ENCODE measurements at places on chromosomes 7 and 10.
A peak's percentile ranks its signal among the peaks of the same experiment; 100 is the strongest.

DNA sequence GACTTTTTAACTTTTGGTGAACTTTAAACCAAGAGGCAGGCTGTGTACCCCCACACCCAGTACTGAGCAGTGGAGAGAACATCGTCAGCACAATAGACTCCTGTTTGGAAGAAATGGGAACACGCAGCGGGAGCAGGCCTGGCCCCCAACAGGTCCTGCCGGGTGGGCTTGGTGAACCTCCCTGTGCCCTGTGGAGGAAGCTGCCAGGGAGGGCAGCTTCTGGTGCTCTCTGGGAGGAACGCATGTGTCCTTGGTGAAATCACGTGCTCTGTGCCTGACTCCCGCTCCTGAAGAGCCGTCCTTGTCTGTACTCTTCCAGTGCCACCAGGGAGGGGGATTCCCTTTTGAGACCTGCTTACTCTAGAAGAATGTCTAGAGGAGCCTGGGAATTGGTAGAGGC is 31.6 kb downstream of the CHAT start:
- no peaks in the 10 kb centered on the region for H3K4me1 ChIP-seq
- no peak overlapping the region for H3K27ac ChIP-seq
- DNase-seq = peak; percentile 7
- no peak overlapping the region for H3K4me3 ChIP-seq
- H3K36me3 ChIP-seq = no peaks in the 10 kb centered on the region

DNA sequence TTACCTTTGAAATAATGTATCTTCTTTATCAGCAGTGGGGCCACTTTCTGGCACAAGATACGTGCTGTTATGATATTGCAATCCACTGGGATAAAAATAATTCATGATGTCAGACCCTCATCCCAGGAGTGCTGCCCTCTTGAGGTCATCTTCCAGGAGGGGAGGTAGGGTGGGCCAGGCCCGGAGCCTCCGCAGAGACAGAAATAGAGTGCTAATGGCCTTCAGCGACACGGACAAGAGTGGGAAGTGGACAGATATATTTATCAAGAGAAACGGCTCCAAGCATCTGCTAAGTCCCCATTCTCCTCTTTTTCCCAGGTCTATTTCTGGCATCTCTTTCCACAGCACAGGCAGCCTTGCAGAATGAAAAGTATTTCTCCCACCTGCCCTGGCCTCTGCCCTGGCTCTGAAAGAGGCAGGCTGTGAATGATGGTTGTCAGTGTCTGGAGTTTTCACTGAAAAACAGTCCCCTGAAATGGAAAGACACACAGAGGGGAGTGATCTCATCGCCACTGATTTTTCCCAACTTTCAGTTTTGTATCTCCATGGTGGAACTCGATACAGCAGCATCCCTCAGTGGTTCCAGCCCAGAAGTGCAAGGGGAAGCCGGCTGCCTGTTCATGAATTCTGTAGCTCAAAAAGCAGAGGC is 251.7 kb upstream of the MYO3A start:
- no peak overlapping the region for H3K4me3 ChIP-seq
- no peaks in the 10 kb centered on the region for H3K4me1 ChIP-seq
- DNase-seq = no peak

- peaks cover 5% of the 10 kb centered on the region for H3K4me1 ChIP-seq
- no peak overlapping the region for H3K4me3 ChIP-seq
- no peak overlapping the region for H3K27ac ChIP-seq
- H3K27me3 ChIP-seq = no peaks in the 10 kb centered on the region
These were observed 28.7 kb downstream of the CHST15 start for GRCh38 chr10:124064676-124065075.

DNA sequence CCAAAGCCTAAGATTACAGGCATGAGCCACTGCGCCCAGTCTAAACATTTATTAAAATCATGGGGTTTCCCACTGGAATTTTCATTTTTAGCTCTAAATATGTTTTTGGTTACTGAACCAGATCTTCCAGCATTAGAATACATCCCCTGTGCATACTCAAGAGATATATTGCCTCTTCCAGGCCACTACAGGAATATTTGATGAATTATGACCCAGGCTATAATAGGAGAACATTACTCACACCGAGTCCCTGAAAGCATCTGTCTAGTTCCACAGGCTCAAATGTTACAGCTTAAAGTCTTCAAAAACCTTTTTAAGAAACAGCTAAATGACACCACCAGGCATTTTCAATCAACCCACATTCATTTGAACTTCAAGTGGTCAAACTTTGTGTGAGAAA is 50.4 kb upstream of the GRM8 start:
- no peak overlapping the region for H3K27ac ChIP-seq
- no peaks in the 10 kb centered on the region for H3K27me3 ChIP-seq
- DNase-seq = no peak
- H3K4me3 ChIP-seq = no peak overlapping the region
- no peaks in the 10 kb centered on the region for H3K4me1 ChIP-seq

DNA sequence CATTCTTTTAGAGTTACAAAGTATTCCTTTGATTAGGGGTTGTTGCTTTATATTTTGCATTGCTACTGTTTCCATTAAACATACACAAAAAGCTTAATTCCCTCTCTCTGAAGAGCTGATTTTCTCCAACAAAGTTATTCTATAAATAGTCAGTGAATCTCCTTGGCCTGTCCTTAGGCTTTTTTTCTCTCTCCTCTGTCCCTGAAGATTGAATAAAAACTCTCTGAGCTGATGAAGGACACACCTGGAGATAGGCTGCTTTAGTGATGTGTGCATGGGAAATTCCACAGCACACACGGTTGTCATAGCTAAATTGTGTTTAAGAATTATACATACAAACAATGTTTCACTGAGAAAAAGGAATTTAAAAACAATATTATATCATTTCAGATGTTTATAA is 90.5 kb upstream of the TMEM106B start:
- H3K27ac ChIP-seq = no peak overlapping the region
- no peaks in the 10 kb centered on the region for H3K36me3 ChIP-seq
- no peaks in the 10 kb centered on the region for H3K27me3 ChIP-seq
- peaks cover 2% of the 10 kb centered on the region for H3K4me1 ChIP-seq
- H3K4me3 ChIP-seq = no peak overlapping the region
- DNase-seq = no peak

DNA sequence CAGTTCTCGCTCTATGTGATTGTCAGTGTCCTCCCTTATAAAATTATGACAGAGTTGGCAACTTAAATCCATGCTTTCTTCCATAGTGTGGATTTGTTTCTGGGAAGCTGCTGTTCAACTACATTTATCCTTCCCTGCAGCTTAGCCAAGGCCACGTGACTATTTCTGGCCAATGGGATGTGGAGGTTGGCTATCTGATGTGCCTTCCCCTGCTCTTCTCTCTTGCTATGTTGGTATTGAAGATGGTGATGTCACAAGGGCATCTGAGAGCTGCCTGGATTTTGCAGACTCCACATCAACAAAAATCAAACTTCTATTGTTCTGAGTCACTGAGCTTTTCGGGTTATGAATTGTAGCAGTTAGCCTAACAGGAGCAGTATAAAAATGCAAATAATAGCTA is 164.9 kb upstream of the RHOBTB1 start:
- no peaks in the 10 kb centered on the region for H3K27me3 ChIP-seq
- DNase-seq = no peak
- no peaks in the 10 kb centered on the region for H3K4me1 ChIP-seq
- H3K4me3 ChIP-seq = no peak overlapping the region

DNA sequence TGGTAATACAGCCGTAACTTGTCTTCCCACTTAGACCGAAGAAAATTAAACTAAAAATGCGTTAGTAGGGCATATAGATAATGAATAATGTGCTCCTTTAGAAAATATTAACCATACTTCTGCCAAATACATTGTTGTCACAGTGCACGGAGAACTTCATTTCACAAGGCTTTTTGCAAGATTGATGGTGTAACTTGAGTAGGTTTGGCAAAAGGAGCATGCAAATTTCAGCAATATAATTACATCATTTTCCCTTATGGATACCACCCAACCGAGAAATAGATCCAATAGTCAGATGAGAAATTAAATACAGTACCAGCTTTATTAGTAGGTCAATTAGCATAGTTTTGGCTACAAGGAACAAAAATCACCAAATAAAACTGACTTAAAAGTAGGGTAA is 792.6 kb upstream of the C7orf33 start:
- no peaks in the 10 kb centered on the region for H3K27me3 ChIP-seq
- no peak for DNase-seq
- no peak overlapping the region for H3K27ac ChIP-seq
- no peak overlapping the region for H3K4me3 ChIP-seq
- no peaks in the 10 kb centered on the region for H3K36me3 ChIP-seq
- no peaks in the 10 kb centered on the region for H3K4me1 ChIP-seq

- DNase-seq = no peak
- H3K4me1 ChIP-seq = 0 out of 2 replicates have a peak, but pooled peaks cover 3% of the 10 kb centered on the region
- H3K4me3 ChIP-seq = no peak overlapping the region
These were observed 30.8 kb upstream of the FXYD4 start for GRCh38 chr10:43340619-43341018.

- DNase-seq = no peak
- peaks cover 45% of the 10 kb centered on the region for H3K36me3 ChIP-seq
- H3K27me3 ChIP-seq = no peaks in the 10 kb centered on the region
- H3K4me1 ChIP-seq = no peaks in the 10 kb centered on the region
- H3K4me3 ChIP-seq = no peak overlapping the region
These were observed 18.4 kb downstream of the FBXW4 start for GRCh38 chr10:101676565-101676964.

GRCh38 chr7:93053209-93053948 is 64.4 kb downstream of the SAMD9 start:
- no peaks in the 10 kb centered on the region for H3K27me3 ChIP-seq
- DNase-seq = no peak
- no peak overlapping the region for H3K4me3 ChIP-seq
- H3K36me3 ChIP-seq = no peaks in the 10 kb centered on the region
- H3K4me1 ChIP-seq = no peaks in the 10 kb centered on the region

DNA sequence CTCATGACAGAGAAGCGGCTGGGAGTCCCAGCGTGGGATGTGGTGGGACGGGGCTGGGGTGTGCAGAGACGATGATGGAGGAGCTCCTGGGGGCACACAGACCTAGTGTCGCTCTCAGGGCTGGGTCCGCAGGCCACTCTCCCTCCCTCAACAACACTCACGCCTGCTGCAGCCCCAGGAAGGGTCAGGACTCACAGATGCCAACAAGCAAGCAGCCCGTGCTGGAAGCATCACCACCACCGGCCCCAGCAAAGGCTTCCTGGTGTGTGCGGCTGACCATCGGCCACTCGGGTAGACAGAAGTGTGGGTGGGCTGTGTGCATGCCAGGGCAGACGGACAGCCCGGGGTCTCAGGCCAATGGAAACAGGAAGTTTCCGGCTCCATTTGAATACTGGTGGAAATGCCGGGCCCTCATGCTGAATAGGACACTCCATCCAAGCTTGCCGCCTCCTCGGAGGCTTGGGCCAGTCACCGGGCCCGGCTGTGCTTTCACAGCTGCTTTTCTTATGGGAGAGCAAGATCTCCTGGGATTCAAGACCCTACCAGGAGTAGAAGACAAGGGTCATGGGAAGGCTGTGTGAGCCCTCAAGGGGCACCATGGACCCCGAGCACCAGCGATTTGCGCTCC is 178.1 kb downstream of the ELFN1 start:
- no peaks in the 10 kb centered on the region for H3K27me3 ChIP-seq
- H3K4me1 ChIP-seq = no peaks in the 10 kb centered on the region
- H3K36me3 ChIP-seq = peaks cover 1% of the 10 kb centered on the region
- H3K27ac ChIP-seq = no peak overlapping the region
- DNase-seq = no peak
- no peak overlapping the region for H3K4me3 ChIP-seq

- DNase-seq = no peak
- no peaks in the 10 kb centered on the region for H3K27me3 ChIP-seq
- no peaks in the 10 kb centered on the region for H3K36me3 ChIP-seq
- no peak overlapping the region for H3K4me3 ChIP-seq
- H3K27ac ChIP-seq = no peak overlapping the region
These were observed 66.1 kb downstream of the MBL2 start for GRCh38 chr10:52706332-52707070.

GRCh38 chr7:132240821-132241422 is 335.3 kb downstream of the PLXNA4 start:
- no peaks in the 10 kb centered on the region for H3K4me1 ChIP-seq
- no peaks in the 10 kb centered on the region for H3K27me3 ChIP-seq
- DNase-seq = no peak

- H3K27me3 ChIP-seq = no peaks in the 10 kb centered on the region
- H3K27ac ChIP-seq = no peak overlapping the region
- no peak for DNase-seq
- H3K4me1 ChIP-seq = no peaks in the 10 kb centered on the region
- H3K4me3 ChIP-seq = no peak overlapping the region
- no peaks in the 10 kb centered on the region for H3K36me3 ChIP-seq
These were observed 93.5 kb downstream of the CREB5 start for GRCh38 chr7:28505867-28506266.

GRCh38 chr10:77188521-77188920 is 449.1 kb downstream of the KCNMA1 start:
- no peak for DNase-seq
- no peak overlapping the region for H3K27ac ChIP-seq
- H3K27me3 ChIP-seq = no peaks in the 10 kb centered on the region
- no peak overlapping the region for H3K4me3 ChIP-seq

DNA sequence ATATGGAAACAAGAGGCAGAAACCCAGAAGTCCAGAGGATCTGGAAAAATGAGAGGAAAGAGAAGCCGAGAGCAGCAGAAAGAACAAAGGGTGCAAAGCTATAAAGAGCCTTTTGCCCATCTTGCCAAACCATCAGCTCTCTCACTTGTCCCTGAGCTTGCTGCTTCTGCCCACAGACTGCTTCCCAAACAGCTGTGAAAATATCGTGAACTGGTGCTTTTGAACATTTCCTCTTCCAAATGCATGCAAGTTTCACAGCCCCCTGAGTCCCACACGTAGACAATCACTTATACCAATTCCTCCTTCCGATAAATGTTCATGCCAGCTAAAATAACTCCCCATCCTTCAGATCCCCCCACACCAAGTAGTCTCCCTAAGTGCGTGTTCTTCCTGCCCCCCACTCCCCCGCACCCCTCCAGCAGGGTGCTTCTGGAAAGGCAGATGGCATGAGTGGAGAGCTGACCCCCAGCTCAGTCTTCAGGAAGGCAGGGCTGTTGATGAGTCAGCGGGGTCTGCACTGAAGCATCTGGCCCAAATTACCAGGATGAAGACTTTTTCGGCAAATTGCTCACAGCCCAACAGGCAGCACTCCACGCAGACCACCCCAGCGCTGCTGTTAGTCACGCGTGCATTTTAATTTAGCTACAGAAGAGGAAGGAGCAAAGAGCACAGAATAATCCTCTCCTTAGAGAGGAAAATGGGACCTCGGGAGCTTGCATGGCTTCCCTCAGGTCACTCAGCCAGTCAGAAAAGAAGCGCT is 76.1 kb upstream of the KCNMA1 start:
- H3K27me3 ChIP-seq = no peaks in the 10 kb centered on the region
- DNase-seq = no peak
- no peak overlapping the region for H3K4me3 ChIP-seq
